ENCODE measurements at places on chromosomes 16 and 17.

GRCh38 chr17:6452471-6453266 lies 8.4 kb downstream of the PIMREG start:
- no peak for DNase-seq

GRCh38 chr16:15949210-15950160 lies at the start of gene ABCC1:
ABCC1 (plus strand) TSS chr16:15949616; CDS start chr16:15949752, 136 bp downstream.
- DNase-seq, result peak; percentile 55

DNA sequence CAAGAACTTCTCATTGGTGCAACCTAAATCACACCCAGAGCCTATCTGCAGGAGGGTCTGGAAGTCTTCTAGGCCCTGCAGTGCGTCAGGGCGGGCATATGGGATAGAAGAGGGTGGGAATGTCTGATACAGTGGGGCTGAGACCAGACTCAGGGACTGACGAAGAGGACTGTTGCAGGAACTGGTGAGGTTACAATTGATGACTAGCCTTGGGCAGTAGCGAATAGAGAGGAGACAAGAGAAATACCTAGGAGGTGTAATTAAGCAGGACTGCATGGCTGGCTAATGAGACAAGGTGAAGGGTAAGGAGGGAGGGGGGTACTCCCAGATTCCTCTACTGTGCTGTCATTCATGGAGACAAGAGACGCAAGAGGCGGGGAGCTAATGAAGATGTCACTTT lies 91.3 kb downstream of the WWP2 start:
- DNase-seq, result no peak

- DNase-seq, result no peak
Measured at GRCh38 chr17:41415411-41415810, 9.0 kb downstream of the KRT37 start.

DNA sequence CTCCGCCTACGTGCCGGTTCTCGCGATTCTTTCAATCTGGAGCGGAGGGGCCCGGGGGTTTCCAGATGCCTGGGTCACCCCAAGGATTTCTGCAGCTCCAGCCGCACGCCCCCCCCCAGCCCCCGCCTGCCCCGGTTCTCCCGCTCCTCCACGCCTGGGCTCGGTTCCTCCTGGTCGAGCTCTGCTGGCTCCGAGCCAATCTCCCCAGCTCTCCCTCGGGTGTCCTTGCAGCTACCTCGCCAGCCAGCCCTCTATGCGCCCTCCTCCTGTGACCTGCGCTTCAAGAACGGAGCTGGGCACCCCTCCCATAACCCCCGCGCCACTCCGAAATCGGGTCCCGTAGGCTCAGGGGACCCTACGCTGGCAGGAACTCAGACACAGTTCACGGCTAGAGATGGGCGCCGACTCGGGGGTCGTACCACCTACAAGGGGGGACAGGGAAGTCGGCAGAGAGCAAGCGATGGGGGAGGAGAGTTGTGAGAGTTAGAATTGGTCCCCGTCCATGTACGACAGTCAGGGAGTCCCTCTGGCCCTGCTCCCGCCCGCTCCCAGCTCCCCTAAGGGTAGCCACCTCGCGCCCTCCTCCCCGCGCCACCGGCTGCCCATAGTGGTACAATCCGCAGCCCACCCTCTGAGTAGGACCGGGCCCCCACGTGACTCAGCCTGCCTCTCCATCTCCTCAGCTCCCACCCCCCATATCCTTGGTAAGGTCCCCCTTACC lies 961 bp downstream of the FGF11 start:
- no peak for DNase-seq
